ENCODE measurements at places on chromosomes 7 and 10. TPM values are rescaled to one million over a fixed set of nuclear protein-coding genes. Genes with fewer than 3 reads are reported as not detected.
A peak's percentile ranks its signal among the peaks of the same experiment; 100 is the strongest.

DNA sequence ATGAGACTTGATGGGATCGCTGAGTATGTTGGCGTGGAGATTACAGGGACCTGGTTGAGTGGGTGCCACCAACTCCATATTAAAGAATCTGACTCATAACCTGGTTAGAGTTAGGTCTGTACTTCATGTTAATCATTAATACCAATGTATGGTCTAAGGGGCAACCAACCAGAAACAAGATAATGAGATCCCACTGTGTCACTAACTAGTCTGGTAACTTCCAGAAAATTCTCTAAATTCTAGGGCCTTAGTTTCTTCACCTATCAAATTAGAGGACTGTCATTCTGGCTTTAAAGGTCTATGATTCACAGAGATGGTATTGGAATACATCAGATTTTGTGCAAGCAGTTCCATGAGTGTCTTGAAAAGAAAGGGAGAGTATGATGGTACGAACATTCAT lies 102.2 kb downstream of the SNX10 start:
- no peak for DNase-seq

GRCh38 chr7:52727632-52728031 lies 307.8 kb upstream of the POM121L12 start:
- no peak for DNase-seq

BHLHA15 gene
- not detected for total RNA-seq

GRCh38 chr10:49502358-49502757 lies 36.6 kb downstream of the ERCC6 start:
- DNase-seq = no peak

ARHGEF35 gene
- total RNA-seq = 0.87 TPM

- DNase-seq = no peak
Observed at GRCh38 chr7:45717537-45718235, 143.5 kb downstream of the ADCY1 start.

DNA sequence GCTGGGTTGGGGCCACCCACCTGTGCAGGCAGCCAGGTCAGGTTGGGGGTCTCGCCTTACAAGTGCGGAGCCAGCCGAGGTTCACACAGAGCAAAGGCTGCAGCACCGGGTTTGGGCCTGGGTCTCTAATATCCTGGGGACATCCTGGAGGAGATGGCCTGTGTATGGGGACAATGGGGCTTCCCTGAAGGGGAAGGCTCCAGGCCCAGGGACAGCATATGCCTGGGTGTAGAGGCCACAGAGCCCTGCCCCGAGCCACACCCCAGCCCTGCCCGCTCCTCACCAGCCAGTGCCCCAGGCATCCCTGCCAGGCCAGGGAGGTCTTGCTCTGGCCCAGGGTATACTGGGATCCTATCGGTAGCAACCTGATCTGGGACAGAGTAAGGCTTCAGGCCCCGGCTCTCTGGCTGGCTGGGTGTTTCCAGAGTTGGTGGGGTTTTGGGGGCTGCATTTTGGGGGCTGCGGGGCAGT lies 9.1 kb downstream of the TTYH3 start:
- no peak for DNase-seq

CDH23 gene
- 4.8 TPM for total RNA-seq

DNA sequence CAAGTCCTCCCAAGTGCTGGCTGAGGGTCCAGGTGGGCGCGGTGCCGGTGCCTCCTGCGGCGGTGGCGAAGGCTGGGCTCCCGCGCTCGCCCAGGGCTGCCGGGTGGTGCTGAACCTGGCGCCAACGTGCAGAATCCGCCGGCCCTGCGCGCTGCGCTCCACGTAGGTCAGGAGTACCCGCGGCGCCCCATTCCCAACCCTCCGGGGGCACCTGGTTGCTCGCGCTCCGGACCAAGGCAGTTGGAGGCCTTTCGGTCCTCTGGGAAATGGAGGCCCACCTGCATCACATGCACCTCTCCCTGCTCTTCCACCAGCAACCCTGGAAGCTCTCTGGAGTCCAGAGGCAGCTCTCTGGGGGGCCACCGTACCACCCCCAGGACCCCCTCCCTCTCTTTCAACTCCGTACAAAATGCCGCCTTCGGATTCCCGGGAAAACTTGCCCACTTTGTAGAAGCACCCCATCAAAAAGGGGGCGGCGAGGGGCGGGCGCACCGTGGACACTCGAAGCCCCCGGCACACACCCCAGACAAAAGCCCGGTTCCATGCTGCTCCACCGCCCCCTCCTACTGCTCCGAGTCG lies 745 bp downstream of the SLC16A9 start:
- DNase-seq = peak; percentile 68

DNA sequence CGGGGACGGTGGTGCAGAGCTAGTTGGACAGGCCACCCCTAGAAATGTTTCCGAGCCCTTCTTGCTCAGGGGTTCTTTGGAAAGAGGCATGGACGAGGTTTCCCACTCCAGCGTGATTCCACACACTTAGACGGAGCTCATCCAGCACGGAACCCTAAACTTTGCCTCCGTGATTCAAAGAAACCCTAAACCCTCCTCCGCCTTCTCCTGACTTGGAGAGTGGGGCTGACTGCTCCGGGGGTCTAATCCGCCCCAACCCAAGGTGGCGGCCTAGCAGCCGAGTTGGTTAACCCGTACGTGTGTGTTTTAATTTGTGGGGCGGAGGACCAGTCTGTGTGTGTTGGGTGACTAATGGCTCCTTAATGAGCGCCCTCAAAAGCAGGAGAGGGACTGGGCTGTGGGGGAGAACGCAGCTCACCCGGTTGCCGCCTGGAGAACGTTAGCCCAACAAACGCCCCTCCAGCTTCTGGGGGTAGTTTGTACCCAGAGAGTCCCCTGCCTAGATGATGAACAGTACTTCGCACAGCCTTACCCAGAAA lies 3.8 kb downstream of the NEUROG3 start:
- no peak for DNase-seq

XRCC2 gene
- total RNA-seq = 0.65 TPM

PDK4 gene
- total RNA-seq = 431 TPM

DNA sequence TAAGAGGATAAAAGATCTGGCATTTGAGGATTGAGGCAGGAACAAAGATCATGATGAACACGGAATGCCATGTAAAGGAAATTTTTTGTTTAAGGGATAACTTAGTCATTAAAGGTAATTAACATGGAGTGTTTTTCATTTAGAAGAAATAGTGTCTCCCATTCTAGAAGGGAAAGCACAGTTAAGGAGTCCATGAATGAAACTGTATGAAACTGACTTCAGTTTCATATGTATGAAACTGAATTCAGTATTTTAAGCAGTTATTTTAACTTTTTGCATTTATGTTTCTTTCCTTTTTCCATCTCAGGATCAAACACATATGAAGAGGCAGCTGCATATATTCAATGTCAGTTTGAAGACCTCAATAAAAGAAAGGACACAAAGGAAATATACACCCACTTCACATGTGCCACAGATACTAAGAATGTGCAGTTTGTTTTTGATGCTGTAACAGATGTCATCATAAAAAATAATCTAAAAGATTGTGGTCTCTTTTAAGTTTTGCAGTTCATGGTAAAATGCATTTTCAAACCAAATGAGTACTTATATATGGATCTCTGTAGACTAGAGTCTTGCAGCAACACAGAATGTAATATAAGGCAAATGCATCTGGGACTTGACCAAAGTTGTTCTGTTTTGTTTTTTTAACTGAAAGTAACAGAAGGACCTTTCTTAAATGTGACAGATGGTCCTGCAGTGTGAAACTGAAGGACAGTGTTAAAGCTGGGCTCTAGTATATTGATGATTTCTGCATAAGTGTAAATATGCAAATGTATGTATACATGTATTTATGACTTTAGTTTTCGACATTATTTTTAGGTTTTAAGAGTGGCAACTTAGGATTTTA lies 82.6 kb downstream of the GNAI1 start:
- no peak for DNase-seq

GJC3 gene
- total RNA-seq = 0.30 TPM

C7orf33 gene
- not detected for total RNA-seq

- DNase-seq = no peak
Observed at GRCh38 chr10:46226232-46226631, 60.6 kb upstream of the ANTXRL start.

DNA sequence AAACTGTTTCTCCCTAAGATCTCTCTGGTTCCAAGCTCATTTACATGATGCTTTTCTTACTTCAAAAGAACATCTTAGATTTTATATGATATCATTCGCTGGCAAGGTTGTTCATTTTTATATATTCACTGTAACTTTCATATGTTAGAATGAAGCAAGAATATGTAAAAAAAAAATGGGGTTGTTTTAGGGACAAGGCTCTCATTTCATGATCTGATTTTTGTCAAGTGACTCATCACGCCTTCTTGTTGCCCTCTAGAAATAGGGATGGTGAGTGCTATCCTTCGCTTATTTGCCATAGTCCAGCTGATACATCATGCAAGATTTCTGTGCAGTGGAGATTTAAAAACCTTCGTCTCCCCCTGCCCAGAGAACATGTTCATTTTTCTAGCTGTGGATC lies 14.0 kb upstream of the CELF2 start:
- no peak for DNase-seq

- no peak for DNase-seq
Observed at GRCh38 chr7:43554423-43554822, 28.5 kb upstream of the STK17A start.
